ELR (cell line): ENCODE measurements at places on chromosomes 6 and 20.

DNA sequence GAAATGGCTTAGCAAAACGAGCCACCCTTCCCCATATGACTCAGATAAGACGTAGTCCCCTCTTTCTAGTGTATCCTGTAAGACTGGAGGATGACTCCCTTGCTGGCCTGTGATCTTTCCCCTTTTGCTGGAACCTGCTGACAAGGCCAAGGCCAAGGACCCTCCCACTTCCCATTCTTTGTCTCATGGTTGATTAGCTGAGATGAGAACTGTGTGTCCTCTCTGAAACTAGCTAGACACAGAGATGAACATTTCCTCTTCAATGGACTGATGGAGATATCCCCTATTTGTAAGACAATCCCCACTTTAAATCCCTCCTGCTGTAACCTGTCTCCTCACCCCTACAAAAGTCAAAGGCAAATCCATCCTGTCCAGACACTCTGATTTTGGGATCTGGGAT is 33.4 kb upstream of the SCRT2 start:
- no peak for DNase-seq

- no peak for DNase-seq
Measured at GRCh38 chr20:18858816-18859215, 45.2 kb downstream of the SCP2D1 start.

DNA sequence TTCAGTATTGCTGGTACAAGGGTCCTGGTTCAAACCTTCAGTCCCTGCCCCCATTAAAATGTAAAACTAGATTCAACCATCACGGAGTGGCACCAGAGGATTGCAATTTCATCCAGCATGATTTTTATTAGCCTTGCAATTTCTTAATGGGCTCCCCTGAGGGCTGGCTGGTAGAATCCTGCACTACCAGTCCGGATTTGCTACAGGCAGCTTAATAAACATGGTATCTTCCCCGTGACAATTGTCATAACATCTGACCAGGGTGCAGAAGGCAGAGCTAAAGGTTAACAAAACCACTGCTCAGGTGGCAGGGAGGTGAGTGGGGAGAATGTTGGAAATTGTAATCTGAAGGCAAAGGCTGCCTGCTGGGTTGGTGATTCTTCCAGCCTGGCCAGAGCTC is 94.5 kb downstream of the PKHD1 start:
- no peak for DNase-seq

- DNase-seq: no peak
Measured at GRCh38 chr6:29943053-29943966, 978 bp downstream of the HLA-A start.

- no peak for DNase-seq
Measured at GRCh38 chr6:6884193-6884627, 223.6 kb upstream of the RREB1 start.

DNA sequence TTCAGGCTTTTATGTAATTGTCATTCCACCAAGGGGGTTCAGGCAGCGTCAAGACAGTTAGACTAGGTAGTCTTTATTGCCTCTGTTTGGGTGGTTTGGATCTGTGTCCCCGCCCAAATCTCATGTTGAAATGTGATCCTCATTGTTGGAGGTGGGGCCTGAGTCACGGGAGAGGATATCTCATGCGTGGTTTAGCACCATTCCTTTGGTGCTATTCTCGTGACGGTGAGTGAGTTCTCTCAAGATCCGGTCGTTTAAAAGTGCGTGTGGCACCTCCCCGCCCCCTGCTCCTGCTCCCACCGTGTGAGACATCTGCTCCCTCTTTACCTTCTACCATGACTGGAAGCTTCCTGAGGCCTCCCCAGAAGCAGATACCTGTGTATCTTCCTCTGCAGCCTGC is 51.3 kb upstream of the FOXC1 start:
- DNase-seq: peak; percentile 30
